ENCODE measurements at places on chromosomes 1 and 21.

DNA sequence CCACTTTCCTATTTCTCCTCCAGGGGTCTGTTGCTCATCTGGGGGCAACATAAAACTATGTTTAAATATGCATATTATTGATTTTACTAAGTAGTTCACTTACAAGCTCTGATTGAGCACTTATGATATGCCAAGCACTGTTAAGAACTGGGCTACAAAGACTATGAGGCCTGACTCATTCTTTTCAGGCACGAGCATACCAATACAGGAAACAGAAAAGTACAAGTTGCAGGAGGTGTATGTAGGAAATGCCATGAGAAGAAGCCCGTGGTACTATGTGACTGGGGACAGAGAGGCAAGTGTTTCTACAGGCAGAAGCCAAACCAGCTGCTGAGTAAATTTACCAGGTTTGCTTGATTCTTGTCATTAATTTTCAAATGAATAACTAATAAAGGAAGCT lies 120.4 kb upstream of the PTGFR start:
- H3K4me3 ChIP-seq: no peak overlapping the region
- no peaks in the 10 kb centered on the region for H3K27me3 ChIP-seq
- peak; percentile 62 for DNase-seq
- H3K27ac ChIP-seq: peak overlapping the region; percentile 54
- H3K36me3 ChIP-seq: no peaks in the 10 kb centered on the region

DNA sequence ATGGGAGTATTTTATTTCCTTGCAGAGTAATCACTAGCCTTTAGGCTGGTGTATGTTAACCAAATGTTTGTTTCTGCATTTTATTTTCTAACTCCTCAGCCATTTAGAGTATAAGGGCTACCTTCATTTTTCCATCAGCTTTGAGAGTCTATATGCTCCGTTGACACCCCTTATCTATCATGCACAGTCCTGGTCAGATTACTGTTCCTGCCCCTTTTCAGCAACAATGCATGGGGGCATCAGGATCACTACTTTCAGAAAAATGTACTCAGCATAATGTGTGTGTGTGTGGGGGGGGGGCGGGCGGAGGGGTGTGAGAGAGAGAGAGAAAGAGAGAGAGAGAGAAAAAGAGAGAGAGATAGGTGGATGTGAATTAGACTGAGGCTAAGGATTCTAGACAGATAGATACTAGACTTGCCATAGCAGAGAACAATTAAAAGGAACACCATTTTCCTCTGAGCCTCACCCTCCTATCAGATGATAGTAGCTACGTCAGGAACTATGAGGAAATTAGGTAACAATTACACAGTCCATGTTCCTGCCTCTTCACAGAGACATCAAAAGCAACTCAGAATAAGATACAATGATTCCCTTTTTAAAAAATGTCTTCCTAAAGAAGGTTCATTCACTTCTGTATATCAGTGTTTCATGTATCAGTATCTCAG lies 40.8 kb downstream of the FCER1A start:
- no peaks in the 10 kb centered on the region for H3K27me3 ChIP-seq
- H3K4me3 ChIP-seq: no peak overlapping the region
- no peaks in the 10 kb centered on the region for H3K36me3 ChIP-seq
- DNase-seq: no peak

DNA sequence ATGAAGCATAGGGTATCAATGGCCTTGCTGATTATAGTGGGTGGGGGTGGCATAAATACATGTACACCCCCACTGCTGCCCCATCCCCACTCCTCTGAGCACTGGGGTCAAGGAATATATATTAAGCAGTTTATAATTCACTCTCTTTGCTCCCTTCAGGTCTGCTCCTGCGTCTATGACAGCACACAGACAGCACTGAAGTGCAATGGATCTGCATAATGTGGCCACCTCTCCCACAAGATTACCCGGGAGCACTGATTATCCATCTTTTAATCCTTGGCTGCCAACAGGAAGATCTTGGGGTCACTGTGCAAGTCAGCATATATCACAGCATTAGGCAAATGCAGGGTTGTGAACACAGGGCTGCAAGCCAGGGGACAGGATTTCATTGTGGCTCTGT lies 19.3 kb downstream of the RXRG start:
- no peak overlapping the region for H3K4me3 ChIP-seq
- peaks cover 3% of the 10 kb centered on the region for H3K27me3 ChIP-seq
- no peak overlapping the region for H3K27ac ChIP-seq
- H3K4me1 ChIP-seq: no peaks in the 10 kb centered on the region

DNA sequence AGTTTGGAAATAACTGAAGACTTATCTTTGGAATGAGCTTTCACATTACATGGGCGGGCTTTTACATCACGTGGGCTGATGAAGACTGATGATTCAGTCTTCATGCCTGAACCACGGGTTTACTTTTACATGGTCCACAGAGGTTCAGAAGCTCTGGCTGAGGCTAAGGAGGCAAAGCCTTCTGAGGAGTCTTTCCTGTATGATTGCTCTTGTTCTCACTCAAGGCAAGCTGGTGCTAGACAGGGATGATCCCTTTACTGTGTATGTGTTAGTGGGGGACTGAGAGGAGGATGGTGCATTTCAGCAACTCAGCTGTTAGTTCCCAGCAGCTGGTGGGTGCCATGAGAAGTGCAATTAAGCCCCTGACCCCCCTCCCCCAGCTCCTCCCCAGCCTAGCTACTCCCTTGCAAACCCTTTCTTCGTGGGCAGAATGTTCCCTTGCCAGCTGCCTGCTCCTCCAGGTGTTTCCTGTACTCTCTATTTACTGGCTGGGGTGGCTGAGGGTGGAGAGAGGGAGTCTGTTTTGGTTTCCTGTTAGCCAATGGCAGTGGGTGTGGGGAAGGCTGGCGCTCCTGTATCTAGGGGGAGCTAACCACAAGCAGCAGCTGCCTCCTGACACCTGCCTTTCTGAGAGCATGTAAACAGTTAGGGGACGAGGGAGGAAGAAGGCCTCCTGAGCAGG lies 15.4 kb downstream of the BTG2 start:
- H3K27ac ChIP-seq: no peak overlapping the region
- H3K36me3 ChIP-seq: no peaks in the 10 kb centered on the region
- peak; percentile 55 for DNase-seq
- H3K4me1 ChIP-seq: peaks cover 9% of the 10 kb centered on the region
- H3K4me3 ChIP-seq: no peak overlapping the region

GRCh38 chr1:35683012-35683411 lies 35.7 kb downstream of the C1orf216 start:
- DNase-seq: no peak
- no peaks in the 10 kb centered on the region for H3K36me3 ChIP-seq
- H3K4me3 ChIP-seq: no peak overlapping the region
- H3K27me3 ChIP-seq: peaks cover 38% of the 10 kb centered on the region
- H3K27ac ChIP-seq: no peak overlapping the region
- no peaks in the 10 kb centered on the region for H3K4me1 ChIP-seq

DNA sequence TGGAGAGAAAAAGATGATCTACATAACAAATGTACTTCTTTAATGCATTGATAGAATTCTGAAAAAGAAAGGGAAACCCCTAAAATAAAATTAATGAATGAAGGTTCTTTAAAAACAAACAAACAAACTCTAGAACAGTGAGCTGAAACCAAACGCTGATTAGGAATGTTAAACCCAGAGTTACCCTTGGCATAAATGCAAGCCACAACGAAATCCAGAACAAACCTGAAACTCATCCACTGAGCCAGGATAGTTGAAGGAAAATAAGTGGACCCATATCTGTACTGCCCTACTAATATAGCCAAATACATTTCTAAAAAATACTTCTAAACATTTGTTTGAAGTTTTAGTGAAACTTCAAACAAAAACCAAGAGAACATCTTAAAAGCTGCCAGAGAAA lies 505.3 kb downstream of the TTLL7 start:
- H3K36me3 ChIP-seq: no peaks in the 10 kb centered on the region
- no peak overlapping the region for H3K27ac ChIP-seq
- DNase-seq: no peak
